ENCODE measurements at places on chromosomes 13 and 19. TPM values are rescaled to one million over a fixed set of nuclear protein-coding genes. Genes with fewer than 3 reads are reported as not detected.
A peak's percentile ranks its signal among the peaks of the same experiment; 100 is the strongest.

Gene SIGLECL1
- not detected for polyA plus RNA-seq

Gene ELF1
- polyA plus RNA-seq, result 28.3 TPM

- H3K36me3 ChIP-seq, result no peaks in the 10 kb centered on the region
- no peaks in the 10 kb centered on the region for H3K27me3 ChIP-seq
- H3K4me3 ChIP-seq, result no peak overlapping the region
- no peaks in the 10 kb centered on the region for H3K4me1 ChIP-seq
Measured at GRCh38 chr19:32519023-32519422, 62.0 kb upstream of the PDCD5 start.

DNA sequence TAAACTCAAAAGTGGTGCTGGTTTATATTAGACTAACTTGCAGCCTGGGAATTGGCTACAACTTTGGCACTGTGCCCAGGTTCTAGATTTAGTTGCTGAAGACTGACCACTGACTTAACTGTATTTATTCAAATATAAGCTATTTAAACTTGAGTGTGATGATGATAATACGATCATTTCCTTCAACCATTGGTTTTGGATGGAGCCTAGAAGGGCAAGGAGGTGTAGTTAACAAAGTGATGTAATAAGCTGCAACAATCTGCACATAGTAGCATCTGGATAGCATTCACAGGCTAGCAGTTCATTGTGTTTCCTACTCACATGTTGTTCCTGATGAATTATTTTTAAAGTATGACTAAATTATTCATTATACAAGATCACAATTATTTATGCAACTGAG is 55.2 kb upstream of the DACH1 start:
- DNase-seq, result no peak
- no peak overlapping the region for H3K4me3 ChIP-seq
- H3K27me3 ChIP-seq, result no peaks in the 10 kb centered on the region
- H3K27ac ChIP-seq, result no peak overlapping the region

GRCh38 chr19:18428787-18429674 is 8.9 kb downstream of the ISYNA1 start:
- H3K4me3 ChIP-seq, result peak overlapping the region; percentile 45
- H3K36me3 ChIP-seq, result no peaks in the 10 kb centered on the region
- DNase-seq, result peak; percentile 96
- peaks cover 73% of the 10 kb centered on the region for H3K4me1 ChIP-seq
- peak overlapping the region; percentile 79 for H3K27ac ChIP-seq

Gene CARM1
- 13.6 TPM for polyA plus RNA-seq

DNA sequence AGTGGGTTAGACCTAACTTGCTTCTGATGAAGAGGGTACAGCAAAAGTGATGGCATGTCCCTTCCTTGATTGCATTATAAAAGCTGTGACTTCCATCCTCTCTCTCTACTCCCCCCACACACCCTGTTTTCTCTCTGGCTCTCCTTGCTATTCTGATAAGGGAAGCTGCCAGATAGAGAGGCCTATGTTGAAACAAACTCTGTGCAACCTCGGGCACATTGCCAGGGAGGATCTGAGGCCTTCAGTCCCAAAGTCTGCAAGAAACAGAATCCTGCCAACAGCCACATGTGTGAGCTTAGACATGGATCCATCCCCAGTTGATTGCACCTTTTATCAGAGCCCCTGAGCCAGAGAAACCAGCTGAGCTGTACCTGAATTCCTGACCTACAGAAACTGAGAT is 44.8 kb upstream of the ARGLU1 start:
- no peaks in the 10 kb centered on the region for H3K36me3 ChIP-seq
- H3K4me3 ChIP-seq, result no peak overlapping the region
- peaks cover 6% of the 10 kb centered on the region for H3K27me3 ChIP-seq
- no peak overlapping the region for H3K27ac ChIP-seq

DNA sequence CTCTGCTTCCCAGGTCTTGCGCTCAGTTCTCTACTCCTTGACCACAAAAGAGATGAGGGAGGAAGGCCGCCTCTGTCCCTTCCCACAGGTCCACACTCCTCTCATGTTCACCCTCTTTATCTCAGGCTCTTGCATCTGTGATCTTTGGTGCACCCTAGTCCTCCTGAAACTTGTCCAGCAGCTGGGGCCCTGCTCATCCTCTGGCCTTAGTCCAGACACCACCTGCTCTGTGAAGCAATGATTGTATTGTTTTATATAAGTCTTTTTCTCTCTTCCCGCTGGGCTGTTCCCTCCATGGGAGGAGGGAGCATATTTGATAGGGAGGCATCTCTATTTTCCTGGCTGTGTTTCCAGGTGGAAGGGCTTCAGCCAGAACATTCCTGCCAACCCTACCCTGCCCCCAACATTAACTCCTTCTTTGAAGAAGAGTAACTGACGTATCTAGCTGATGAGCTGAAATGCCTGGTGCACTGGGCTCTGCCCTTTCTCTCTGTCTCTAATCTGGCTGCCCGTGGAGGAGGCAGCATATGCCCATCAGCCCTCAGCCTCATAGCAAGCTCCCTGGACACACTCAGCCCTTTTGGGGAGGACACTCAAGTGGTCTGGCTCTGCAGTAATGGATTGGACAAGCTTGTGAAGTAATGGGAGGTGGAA is 38.2 kb upstream of the SIAH3 start:
- DNase-seq, result no peak
- no peaks in the 10 kb centered on the region for H3K27me3 ChIP-seq
- H3K4me3 ChIP-seq, result no peak overlapping the region
- H3K36me3 ChIP-seq, result no peaks in the 10 kb centered on the region
- H3K27ac ChIP-seq, result no peak overlapping the region

DNA sequence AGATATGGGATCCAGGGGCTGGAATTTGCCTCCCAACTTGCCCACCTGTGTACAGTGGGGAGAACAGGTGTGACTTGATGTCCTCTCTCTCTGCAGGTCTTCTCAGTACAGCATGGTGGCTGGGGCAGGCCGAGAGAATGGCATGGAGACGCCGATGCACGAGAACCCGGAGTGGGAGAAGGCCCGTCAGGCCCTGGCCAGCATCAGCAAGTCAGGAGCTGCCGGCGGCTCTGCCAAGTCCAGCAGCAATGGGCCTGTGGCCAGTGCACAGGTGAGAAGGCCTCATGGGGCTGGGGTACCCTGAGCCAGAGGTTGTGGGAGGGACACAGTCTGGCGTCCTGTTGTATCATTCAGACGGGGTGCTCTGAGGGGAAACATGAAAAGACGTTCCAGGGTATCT is 3.0 kb downstream of the LENG8 start:
- H3K27ac ChIP-seq, result no peak overlapping the region
- peaks cover 68% of the 10 kb centered on the region for H3K36me3 ChIP-seq
- peak; percentile 77 for DNase-seq
- no peak overlapping the region for H3K4me3 ChIP-seq

Gene SIGLEC8
- polyA plus RNA-seq, result 3.5 TPM

Data from spleen (tissue), 13 donors.